ENCODE measurements at places on chromosomes 5 and 9.

- DNase-seq = no peak
These were observed 98.9 kb downstream of the DAB2IP start for GRCh38 chr9:121750259-121750714.

- DNase-seq = no peak
These were observed 1.0 kb upstream of the NMUR2 start for GRCh38 chr5:152406082-152406481.

DNA sequence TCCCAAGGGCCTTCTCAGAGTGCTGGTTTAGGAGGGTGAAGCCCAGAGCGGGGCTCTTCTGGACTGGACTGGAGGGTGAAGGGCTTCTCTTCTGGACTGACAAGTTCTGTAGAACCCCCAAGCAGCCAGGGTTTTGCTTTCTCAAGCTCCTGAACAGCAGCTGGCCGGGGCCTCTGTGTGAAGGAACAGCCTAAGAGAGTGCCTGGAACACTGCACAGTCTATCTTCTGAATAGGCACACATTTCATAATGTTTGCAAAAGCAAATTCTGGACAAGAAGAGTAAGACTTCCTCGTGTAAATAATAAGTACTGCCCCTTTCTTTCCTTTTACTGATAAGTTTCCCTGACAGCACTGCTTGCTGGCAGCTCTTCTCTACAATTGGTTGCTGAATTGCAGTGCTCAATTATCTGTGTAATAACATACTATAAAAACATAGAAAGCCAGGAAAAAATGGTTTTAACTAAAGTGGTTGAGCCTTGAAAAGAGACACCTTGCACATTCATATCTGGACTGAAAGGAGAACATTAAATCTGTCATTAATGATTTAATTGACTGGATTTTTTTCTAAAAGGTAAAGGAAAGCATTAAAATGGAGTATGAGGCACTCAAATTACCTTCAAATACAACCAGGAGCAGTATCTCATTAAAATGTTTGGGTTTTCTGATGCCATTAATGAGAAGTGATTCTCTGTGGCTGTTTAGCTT lies 20.5 kb downstream of the MAST4 start:
- DNase-seq = no peak

DNA sequence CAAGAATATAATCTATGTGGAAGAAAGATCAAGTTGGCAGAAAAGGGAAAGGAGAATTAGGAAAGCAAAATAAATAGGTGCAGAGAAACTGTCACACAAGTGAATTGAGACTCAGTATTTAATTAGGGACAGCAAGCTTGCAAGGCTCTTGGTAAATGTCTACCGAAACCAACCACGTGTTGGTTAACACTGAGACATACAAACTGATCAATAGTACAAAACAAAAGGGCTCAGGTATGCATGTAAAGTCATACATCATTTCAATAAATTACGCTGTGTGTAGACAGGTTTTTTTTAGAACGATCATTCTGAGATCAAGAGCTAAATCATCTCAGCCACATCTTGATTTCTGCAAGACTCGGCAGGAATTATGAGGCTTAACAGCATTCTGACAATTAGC lies 225.4 kb downstream of the EBF1 start:
- DNase-seq = no peak

GRCh38 chr5:72480841-72481240 lies 26.4 kb downstream of the ZNF366 start:
- no peak for DNase-seq

Measured in head of caudate nucleus (tissue), 42 donors.